Urinary bladder (tissue), 4 donors: ENCODE measurements at places on chromosomes 11 and 22. TPM values are rescaled to one million over a fixed set of nuclear protein-coding genes. Genes with fewer than 3 reads are reported as not detected.

Gene OR51I1
- 0.63 TPM for total RNA-seq

Gene ZP1
- not detected for total RNA-seq

Gene OR56A1
- 0.05 TPM for total RNA-seq

Gene CDON
- 47.4 TPM for total RNA-seq

Gene RGL4
- total RNA-seq, result not detected

Gene HEPHL1
- total RNA-seq, result not detected

Gene GLB1L3
- total RNA-seq, result 0.11 TPM

Gene MLC1
- total RNA-seq, result 2.4 TPM

Gene PHLDB1
- 54.0 TPM for total RNA-seq

Gene PATE2
- total RNA-seq, result 0.53 TPM

Gene ESRRA
- 13.3 TPM for total RNA-seq

Gene DUSP8
- total RNA-seq, result 0.85 TPM

Gene SOX10
- 4.5 TPM for total RNA-seq

Gene LRRC74B
- total RNA-seq, result not detected

DNA sequence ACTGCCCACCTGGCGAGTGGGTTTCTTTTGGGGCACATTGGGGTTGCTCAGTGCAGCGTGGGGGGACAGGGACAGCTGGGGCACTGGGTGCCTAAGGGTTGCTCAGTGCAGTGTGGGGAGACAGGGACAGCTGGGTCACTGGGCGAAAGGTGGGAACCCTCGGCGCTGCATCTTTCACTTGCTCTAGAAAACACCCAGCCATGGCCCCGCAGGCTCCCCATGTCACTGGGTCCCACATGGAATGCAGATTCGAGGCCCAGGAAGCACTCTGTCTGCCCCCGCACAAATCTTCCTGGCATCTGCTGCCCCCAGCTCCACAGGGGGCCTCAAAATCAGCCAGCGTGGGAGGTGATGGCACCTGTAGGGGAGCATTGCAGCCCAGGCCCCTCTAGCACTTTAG is 229.3 kb downstream of the BRD1 start:
- DNase-seq, result no peak

DNA sequence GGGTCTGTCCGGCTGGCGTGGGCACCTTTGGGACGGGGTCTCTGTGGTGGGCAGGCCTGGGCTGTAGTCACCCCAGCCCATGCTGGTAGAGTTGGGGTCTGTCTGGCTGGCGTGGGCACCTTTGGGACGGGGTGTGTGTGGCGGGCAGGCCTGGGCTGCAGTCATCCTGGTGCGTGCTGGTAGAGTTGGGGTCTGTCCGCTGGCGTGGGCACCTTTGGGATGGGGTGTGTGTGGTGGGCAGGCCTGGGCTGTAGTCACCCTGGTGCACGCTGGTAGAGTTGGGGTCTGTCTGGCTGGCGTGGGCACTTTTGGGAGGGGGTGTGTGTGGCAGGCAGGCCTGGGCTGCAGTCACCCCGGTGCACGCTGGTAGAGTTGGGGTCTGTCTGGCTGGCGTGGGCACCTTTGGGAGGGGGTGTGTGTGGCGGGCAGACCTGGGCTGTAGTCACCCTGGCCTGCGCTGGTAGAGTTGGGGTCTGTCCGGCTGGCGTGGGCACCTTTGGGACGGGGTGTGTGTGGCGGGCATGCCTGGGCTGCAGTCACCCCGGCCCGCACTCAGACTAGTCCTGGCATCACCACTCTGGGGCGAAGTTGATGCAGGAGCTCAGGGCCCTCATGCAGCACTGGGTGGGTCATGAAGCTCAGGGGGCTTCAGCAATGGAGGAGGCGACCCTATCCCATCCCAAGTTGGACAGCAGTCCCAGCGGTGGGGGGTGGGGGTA is 19.3 kb downstream of the PRR33 start:
- no peak for DNase-seq

- DNase-seq, result no peak
Observed at GRCh38 chr22:48376936-48377712, 1450.5 kb downstream of the BRD1 start.

DNA sequence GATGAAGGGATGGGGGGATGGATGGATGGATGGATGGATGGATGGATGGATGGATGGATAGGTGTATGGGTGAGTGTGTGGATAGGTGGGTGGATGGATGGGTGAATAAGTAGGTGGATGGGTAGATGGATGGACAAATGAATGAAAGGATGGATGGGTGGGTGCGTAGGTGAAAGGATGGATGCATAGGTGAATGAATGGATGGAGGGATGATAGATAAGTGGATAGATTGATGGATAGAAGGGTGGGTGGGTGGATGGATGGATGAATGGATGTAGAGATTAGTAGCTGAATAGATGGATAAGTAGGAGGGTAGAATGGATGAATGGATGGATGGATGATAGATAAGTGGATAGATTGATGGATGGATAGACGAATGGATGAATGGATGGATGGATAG is 152.7 kb downstream of the MN1 start:
- no peak for DNase-seq

GRCh38 chr11:91686281-91686680 is 538.3 kb upstream of the FAT3 start:
- DNase-seq, result no peak

GRCh38 chr22:36865346-36865745 is 4.5 kb downstream of the NCF4 start:
- no peak for DNase-seq

- no peak for DNase-seq
Observed at GRCh38 chr11:103683576-103683975, 352.9 kb upstream of the DDI1 start.

- DNase-seq, result no peak
Observed at GRCh38 chr22:27406389-27406861, 395.1 kb downstream of the MN1 start.

GRCh38 chr11:122094836-122095235 is 21.2 kb downstream of the BLID start:
- DNase-seq, result no peak

- no peak for DNase-seq
Observed at GRCh38 chr11:78931891-78932290, 357.2 kb upstream of the NARS2 start.

DNA sequence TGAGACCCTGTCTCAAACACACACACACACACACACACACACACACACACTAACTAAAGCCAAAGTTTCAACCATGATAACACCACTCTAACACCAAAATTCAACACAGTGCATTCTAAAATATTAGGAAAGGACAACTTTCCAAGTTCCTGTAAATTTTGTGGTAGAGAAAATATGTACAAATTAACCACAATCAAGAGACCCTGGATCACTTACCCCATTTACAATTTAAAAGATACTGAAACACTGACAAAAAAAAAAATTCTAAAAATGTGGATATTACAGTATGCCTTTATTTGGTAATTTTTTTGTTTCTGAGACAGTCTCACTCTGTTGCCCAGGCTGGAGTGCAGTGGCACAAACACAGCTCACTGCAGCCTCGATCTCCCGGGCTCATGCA is 9.7 kb downstream of the MRTFA start:
- no peak for DNase-seq

DNA sequence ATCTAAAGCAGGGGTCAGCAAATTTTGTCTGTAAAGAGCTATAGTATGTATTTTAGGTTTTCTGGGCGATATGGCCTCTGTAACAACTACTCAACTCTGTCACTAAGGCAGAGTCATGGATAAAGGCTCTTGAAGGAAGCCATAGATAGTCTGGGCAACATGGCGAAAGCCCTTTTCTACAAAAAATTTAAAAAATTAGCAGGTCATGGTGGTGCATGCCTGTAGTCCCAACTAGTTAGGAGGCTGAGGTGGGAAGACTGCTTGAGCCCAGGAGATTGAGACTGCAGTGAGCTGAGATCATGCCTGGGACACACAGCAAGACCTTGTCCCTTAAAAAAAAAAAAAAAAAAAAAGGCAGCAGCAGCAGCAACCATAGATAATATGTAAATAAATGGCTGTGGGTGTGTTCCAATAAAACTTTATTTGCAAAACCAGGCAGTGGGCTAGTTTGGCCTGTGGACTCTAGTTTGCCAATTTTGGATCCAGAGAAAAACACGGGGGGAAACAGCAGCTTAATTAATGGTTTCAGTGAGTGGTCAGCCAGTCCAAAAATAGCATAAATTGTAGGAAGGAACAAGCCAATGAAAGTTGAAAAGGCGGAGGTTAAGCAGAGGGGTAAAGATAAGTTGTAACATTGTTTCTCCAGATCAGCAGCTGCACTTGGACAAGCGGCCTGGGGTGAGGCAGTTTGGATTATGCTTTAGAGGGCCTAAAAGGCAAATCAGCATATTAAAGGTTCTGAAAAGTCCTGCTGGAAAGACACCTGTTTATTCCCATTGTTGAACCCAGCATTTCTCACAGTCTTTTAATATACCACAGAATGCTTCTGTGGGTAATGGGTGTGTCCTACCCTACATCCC is 62.6 kb downstream of the KIAA1671 start:
- no peak for DNase-seq

- no peak for DNase-seq
Observed at GRCh38 chr11:114183044-114183511, 113.1 kb upstream of the NNMT start.

- peak; percentile 70 for DNase-seq
Observed at GRCh38 chr11:44634401-44635281, 69.2 kb downstream of the CD82 start.

GRCh38 chr11:68302670-68303069 is 9.7 kb upstream of the LRP5 start:
- no peak for DNase-seq

DNA sequence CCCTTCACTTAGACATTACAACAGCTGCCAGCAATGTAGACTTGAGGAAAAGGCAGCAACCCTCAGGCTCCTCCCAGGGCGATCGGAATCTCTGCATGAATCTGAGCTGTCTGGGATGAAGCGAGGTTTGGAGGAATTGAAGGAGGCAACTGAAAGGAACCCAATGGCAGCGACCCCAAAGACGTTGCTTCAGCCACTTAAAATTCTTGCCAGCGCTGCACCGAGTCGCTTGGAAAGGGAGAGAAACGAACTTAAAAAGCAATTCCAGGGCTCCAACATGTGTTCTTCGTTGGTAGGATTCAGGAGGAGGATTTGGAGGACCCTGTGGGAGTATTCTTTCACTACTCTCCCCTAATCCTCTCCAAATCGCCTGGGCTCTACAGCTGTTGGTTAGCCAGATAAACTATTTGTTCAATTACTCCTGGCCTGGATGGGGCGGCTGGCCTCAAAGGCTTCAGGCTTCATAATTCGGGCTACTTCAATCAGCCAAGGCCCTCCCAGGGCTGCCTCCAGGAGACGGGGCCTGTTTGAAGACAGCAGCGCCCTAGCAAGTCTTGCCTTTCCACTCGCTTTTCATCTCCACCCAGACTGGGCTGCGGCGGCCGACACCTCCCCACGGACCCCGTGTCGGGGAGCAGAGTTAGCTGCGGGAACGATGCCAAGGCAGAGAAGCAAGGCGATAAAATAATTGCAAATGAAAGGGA is 72.4 kb upstream of the TMEM45B start:
- no peak for DNase-seq

GRCh38 chr11:38460896-38461295 is 1862.9 kb upstream of the RAG2 start:
- peak; percentile 89 for DNase-seq

DNA sequence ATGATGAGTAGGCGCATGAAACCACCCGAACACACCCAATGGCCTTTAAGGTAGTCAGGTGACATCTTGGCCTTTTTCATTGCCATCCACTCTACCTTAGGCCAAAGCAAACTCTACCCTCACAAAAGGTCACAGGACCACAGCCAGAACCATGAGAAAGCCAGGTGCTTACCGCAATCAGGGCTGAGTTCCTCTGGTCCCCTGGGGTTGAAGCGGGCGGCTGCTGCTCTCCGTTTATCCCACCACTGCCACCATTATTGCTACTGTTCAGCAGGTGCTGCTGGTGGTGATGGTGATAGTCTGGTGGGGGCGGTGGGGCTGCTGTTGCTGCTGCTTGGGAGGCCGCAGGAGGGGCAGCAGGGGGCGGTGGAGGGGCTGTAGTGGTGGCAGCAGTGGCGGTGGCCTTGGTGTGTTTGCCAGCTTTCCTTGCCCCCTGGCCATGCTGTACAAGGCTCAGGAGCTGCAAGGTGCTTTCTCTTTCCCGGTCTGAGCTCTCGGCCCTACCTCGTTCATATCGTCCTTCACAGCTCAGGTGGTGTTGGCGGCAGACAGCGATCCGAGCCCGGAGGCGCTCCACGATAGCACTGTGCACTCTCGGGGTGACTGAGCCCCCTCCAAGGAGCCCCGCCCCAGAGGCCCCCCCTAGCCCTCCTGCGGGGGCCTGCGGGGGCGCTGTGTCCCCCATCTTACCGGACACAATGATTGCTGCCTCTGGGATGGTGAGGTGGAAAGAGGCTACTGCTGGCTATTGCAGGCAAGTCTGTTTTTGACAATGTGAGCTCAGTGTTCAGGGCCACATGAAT is 1.6 kb downstream of the MAML2 start:
- DNase-seq, result no peak

GRCh38 chr11:1546536-1547466 is 25.3 kb downstream of the DUSP8 start:
- no peak for DNase-seq

DNA sequence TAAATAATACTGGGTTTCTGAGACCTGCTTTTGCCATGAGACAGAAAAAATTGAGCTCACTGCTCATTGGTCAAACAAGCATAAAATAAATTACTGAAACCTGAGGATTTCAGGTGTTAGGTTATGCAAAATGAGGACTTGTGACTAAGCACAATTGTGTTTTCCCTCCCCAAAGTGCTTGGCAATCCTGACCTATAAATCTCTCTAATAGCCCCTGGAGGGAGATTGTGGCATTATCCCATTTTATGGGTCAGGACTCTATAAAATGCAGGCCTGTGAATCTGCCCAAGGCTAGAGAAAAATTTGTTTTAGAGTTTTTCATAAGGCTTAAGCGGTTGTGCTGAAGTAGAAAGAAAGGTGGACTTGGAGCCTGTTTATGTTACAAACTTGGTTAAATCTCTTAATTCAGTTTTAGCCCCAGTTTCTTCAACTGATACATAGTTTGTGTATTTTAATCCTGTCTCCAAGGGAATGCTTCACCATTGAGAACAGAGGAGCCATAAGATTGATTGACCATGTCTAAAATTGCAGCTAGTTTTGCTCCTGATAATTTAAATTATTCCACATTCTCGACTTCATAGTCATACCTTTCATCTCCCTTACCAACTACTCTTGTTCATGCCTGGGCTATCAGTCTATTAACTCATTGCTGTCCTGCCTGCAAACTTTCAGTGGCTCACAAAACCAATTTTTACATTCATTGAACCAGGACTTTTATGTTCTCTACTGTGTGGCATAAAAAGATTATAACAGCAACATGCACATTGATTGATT is 63.6 kb upstream of the LRRC4C start:
- no peak for DNase-seq

DNA sequence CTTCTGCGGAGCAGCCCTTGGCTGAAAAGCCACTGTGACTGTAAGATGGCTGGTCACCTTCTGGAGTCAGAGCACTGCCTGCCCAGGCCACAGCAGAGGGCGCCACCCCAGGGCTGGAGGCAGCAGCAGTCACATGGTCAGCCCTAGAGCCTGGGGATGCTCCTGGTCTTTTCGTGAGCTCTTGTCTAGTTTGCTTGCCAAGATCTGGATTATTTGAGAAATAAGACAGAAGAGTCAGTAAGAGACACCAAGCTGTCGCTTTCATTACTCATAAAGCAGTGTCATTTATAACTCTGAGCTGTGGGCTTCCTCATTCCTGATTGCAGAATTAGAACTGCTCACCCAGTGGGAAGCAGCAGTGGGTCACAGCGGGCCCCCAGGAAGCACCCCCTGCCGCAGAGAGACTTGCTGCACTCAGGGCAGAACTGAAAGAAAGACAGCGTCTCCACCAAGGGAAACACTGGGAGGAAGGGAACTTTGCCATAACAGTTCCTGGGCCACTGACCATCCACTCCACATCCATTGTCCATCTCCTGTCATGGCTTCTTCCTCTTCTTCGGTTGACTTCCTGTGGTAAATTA is 56.7 kb downstream of the PPP6R2 start:
- DNase-seq, result no peak
